ENCODE measurements at places on chromosomes 2 and 18. TPM values are rescaled to one million over a fixed set of nuclear protein-coding genes. Genes with fewer than 3 reads are reported as not detected.

- H3K36me3 ChIP-seq = peaks cover 4% of the 10 kb centered on the region
- no peak for DNase-seq
- no peak overlapping the region for H3K4me3 ChIP-seq
- H3K27me3 ChIP-seq = peaks cover 3% of the 10 kb centered on the region
Measured at GRCh38 chr2:69226903-69227302, 160.1 kb downstream of the GFPT1 start.

DNA sequence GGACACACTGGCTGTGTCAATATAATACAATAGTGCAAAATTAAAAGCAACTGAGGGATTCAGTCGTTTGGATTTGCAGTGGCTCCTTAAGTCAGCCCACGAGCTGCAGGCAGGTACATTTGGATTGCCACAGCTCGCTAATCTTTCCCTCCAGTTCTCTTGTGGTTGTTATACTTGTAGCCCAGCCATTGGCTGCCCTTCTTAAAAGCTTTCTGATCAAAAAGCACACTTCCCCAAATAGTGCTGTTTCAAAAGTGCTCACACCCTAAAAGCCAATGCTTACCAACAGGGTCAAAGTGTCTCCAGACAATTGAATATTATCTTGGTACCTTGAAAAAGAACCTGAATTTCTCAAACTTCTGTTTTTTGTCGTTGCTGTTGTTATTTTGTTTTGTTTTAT, 404.7 kb upstream of the FAM98A start:
- H3K4me1 ChIP-seq = no peaks in the 10 kb centered on the region
- no peak overlapping the region for H3K4me3 ChIP-seq
- H3K27me3 ChIP-seq = no peaks in the 10 kb centered on the region

DNA sequence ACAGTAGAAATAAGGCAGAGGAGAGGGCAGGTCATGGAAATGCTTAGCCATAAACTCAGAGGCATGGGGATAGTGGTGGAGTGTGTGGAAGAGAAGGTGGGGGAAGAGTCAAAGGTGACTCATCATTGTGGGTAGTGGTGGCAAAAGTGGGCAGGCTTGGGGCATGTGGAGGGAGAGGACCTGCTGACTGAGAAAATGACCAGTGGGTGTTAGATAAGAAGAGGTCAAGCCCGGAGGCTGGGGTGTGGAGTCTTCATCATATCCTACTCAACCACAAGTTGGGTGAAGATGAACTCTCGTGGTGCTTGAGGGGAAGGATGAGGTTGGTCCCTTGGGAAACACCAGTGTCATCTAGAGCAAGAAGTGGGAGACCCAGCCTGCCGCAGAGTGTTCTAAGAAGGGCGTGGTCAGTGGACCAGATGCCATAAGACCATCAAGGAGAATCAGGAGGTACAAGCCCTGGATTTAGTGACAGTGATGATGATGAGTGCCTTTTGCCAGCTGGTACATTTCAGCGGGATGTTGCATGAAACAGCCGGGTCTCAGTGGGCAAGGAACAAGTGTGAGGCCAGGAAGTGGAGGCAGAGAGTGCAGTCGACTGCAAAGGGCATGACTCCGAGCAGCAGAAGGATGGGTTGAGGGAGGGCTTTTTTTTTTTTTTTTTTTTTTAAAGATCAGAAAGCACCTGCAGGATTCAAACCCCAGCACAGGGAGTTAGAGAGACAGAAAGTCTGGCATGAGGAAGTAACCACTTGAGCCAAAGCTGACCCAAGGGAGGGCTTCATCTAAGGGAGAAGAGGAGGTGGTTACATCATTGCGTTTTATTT, 122.6 kb upstream of the SPRED2 start:
- no peak overlapping the region for H3K27ac ChIP-seq
- H3K4me3 ChIP-seq = no peak overlapping the region
- DNase-seq = no peak
- peaks cover 8% of the 10 kb centered on the region for H3K4me1 ChIP-seq

- peaks cover 6% of the 10 kb centered on the region for H3K36me3 ChIP-seq
- H3K27me3 ChIP-seq = peaks cover 3% of the 10 kb centered on the region
- no peak overlapping the region for H3K4me3 ChIP-seq
- H3K4me1 ChIP-seq = no peaks in the 10 kb centered on the region
- no peak overlapping the region for H3K27ac ChIP-seq
- no peak for DNase-seq
Measured at GRCh38 chr2:224658780-224659405, 57.3 kb downstream of the CCDC195 start.

Gene SLC11A1
- not detected for total RNA-seq

Gene ZBTB7C
- total RNA-seq = 0.67 TPM

DNA sequence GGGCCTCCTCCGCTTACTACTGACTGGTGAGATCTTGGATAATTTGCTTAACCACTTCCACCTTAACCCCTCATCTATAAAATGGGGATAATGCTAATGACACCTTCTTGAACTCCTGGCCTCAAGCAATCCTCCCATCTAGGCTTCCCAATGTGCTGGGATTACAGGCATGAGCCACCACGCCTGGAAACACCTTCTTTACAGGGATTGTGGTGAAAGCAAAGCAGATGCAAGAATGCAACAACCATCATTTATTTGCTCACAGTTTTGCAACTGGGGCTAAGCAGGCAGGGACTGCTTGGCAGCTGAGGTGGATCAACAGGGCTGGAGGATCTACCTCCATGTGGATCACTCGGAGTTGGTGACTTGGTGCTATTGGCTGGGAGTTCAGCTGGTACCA, 76.2 kb upstream of the ZNF532 start:
- H3K27ac ChIP-seq = no peak overlapping the region
- H3K36me3 ChIP-seq = no peaks in the 10 kb centered on the region
- DNase-seq = no peak
- H3K4me3 ChIP-seq = no peak overlapping the region

- H3K36me3 ChIP-seq = no peaks in the 10 kb centered on the region
- DNase-seq = no peak
- peaks cover 18% of the 10 kb centered on the region for H3K4me1 ChIP-seq
- peaks cover 1% of the 10 kb centered on the region for H3K27me3 ChIP-seq
Measured at GRCh38 chr2:145812165-145812554, 1292.2 kb upstream of the ZEB2 start.

DNA sequence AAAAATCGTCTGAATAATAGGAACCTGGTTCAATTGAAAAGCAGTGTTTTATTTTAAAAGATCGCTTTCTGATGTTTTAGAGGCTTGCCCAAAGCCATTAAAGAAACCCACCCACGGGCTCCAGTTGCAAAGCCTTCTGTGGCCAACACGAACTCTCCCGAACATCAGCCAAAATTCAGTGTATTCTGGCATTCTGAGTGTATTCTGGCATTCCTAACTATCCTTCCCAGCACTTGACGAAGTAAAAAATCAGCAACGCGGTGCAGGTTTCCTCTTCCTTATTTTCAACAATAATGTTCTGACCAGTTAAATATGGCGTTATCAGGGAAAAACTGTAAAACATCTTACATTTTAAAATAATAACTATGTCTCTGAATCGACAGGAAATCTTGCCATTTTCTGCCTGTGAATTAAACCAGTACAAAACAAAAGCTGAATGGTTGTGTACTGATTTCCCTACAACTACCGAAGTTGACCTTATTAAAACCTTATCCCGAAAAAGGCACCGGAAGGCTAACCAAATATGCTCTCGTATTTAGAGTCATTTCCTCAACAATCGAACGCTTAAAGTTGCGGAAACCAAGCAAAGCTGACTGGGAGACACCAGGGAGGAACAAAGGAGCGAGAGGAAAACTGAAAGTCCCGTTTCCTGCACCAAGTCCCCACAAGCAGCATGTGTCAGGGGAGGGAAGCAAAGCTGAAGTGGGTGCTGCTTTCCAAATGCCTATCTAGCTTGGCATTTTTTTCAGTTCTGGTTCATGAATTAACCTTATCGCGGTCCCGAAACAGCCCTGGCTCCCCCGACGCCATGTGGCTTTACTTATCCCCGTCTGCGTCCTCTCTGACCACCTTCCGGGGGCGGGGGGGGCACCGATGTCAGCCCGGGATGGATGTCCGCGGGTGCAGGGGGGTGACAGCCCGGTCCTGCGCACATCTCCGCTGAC, 44.3 kb downstream of the ZNF516 start:
- peak overlapping the region; percentile 49 for H3K4me3 ChIP-seq
- peaks cover 11% of the 10 kb centered on the region for H3K27me3 ChIP-seq
- DNase-seq = peak; percentile 45
- peak overlapping the region; percentile 96 for H3K27ac ChIP-seq
- H3K36me3 ChIP-seq = peaks cover 4% of the 10 kb centered on the region

GRCh38 chr18:63258749-63259566, 60.6 kb downstream of the BCL2 start:
- peaks cover 1% of the 10 kb centered on the region for H3K27me3 ChIP-seq
- no peak overlapping the region for H3K27ac ChIP-seq
- no peak overlapping the region for H3K4me3 ChIP-seq
- DNase-seq = no peak
- H3K36me3 ChIP-seq = no peaks in the 10 kb centered on the region

GRCh38 chr2:38099099-38100028, 23.4 kb upstream of the CYP1B1 start:
- no peaks in the 10 kb centered on the region for H3K27me3 ChIP-seq
- peaks cover 35% of the 10 kb centered on the region for H3K4me1 ChIP-seq
- no peak overlapping the region for H3K4me3 ChIP-seq
- DNase-seq = no peak
- H3K27ac ChIP-seq = no peak overlapping the region
- H3K36me3 ChIP-seq = no peaks in the 10 kb centered on the region

GRCh38 chr2:156005999-156006712, 326.4 kb downstream of the NR4A2 start:
- no peak for DNase-seq
- no peaks in the 10 kb centered on the region for H3K4me1 ChIP-seq
- peaks cover 1% of the 10 kb centered on the region for H3K27me3 ChIP-seq
- no peak overlapping the region for H3K4me3 ChIP-seq
- H3K36me3 ChIP-seq = peaks cover 3% of the 10 kb centered on the region

GRCh38 chr2:23824777-23825212, 102.1 kb downstream of the ATAD2B start:
- no peaks in the 10 kb centered on the region for H3K36me3 ChIP-seq
- H3K27me3 ChIP-seq = no peaks in the 10 kb centered on the region
- H3K4me1 ChIP-seq = no peaks in the 10 kb centered on the region

- peaks cover 4% of the 10 kb centered on the region for H3K36me3 ChIP-seq
- H3K4me3 ChIP-seq = no peak overlapping the region
- H3K27me3 ChIP-seq = peaks cover 2% of the 10 kb centered on the region
- H3K27ac ChIP-seq = no peak overlapping the region
Measured at GRCh38 chr2:65153515-65153914, 23.6 kb upstream of the RAB1A start.

- H3K36me3 ChIP-seq = peaks cover 3% of the 10 kb centered on the region
- DNase-seq = no peak
- H3K4me1 ChIP-seq = peaks cover 6% of the 10 kb centered on the region
- H3K4me3 ChIP-seq = no peak overlapping the region
- no peaks in the 10 kb centered on the region for H3K27me3 ChIP-seq
Measured at GRCh38 chr2:33788044-33788443, 188.9 kb upstream of the FAM98A start.

- no peaks in the 10 kb centered on the region for H3K36me3 ChIP-seq
- peak; percentile 14 for DNase-seq
- peak overlapping the region; percentile 92 for H3K4me3 ChIP-seq
- H3K27me3 ChIP-seq = no peaks in the 10 kb centered on the region
- H3K4me1 ChIP-seq = peaks cover 22% of the 10 kb centered on the region
- H3K27ac ChIP-seq = no peak overlapping the region
Measured at GRCh38 chr2:124024561-124025170, 421 bp upstream of the CNTNAP5 start.

GRCh38 chr2:200966770-200967169, 3.3 kb upstream of the ORC2 start:
- DNase-seq = no peak
- H3K27ac ChIP-seq = no peak overlapping the region
- peaks cover 2% of the 10 kb centered on the region for H3K27me3 ChIP-seq
- H3K4me1 ChIP-seq = peaks cover 54% of the 10 kb centered on the region
- H3K36me3 ChIP-seq = peaks cover 15% of the 10 kb centered on the region

- no peak overlapping the region for H3K27ac ChIP-seq
- no peaks in the 10 kb centered on the region for H3K27me3 ChIP-seq
- H3K36me3 ChIP-seq = no peaks in the 10 kb centered on the region
- no peaks in the 10 kb centered on the region for H3K4me1 ChIP-seq
- no peak for DNase-seq
- no peak overlapping the region for H3K4me3 ChIP-seq
Measured at GRCh38 chr2:58572731-58573130, 331.6 kb upstream of the FANCL start.

DNA sequence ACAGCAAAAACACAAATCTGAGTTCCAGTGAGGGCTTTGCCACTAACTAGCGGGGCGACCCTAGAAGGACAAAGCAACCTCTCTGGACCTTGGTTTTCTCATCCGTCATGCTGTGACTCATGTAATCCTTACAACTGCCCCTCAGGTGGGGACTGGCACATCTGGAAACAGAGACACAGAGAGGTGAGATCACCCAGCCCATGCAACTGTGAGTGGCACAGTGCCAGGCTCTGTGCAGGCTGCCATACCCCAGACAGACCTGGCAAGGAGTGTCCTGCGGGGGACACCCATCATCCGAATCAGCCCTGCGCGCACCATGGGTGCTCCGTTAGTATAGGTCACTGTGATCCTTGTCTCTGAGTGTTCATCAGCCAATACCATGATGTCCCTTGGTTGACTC, 198.3 kb downstream of the SMAD7 start:
- H3K4me1 ChIP-seq = peaks cover 7% of the 10 kb centered on the region
- H3K4me3 ChIP-seq = no peak overlapping the region
- DNase-seq = no peak

Gene RIT2
- not detected for total RNA-seq

Gene ASTL
- total RNA-seq = not detected

Gene DNAJC5G
- total RNA-seq = not detected
